ENCODE measurements at places on chromosomes 7 and 10.

GRCh38 chr7:106037489-106038176 lies 74.5 kb downstream of the SYPL1 start:
- no peak for DNase-seq

DNA sequence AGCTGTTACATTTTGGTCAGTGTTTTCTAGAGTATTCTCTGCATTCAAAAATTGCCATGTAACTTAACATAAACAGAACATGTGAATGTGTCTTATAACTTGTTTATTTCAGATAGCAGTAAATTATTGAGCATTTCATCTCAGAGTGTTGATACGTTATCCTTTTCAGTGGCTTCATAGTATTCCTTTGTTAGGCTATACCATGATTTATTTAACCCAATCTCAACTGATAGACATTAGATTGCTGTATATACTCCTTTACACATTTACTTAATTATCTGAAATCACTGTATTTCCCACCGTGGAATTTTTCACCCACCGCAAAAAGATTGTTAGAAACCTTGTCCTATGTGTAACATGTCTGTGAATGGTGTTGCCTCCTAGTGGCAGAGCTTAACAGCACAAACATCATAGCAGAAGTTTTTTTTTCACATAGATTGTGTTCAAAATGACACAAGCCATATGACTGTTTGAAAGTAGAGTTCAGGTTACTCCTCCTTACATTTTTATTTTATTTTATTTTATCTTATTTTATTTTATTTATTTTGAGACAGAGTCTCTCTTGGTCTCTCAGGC lies 21.4 kb downstream of the SLF2 start:
- no peak for DNase-seq

DNA sequence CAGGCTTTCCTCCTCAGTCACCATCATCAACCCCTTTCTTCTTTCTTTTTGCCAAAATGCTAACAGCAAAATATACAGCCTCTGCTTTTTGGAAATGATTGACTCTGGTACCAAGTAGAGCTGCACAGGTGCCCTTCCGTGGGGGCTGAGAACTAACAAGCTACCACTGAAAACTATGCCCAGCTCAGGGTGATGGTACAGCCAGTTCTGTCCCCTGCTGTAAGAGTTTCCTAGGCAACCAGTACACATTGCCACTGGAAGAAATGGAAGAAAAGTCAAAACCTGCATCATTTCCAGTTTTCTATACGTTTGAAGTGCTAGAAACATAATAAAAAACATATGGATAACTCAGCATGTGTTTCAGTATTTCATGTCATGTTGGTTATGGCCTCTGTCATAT lies 297.5 kb downstream of the PRKG1 start:
- DNase-seq = no peak

- no peak for DNase-seq
Observed at GRCh38 chr10:70733051-70733450, 52.1 kb downstream of the TBATA start.

GRCh38 chr10:110337906-110338305 lies 33.2 kb upstream of the SMNDC1 start:
- DNase-seq = no peak

DNA sequence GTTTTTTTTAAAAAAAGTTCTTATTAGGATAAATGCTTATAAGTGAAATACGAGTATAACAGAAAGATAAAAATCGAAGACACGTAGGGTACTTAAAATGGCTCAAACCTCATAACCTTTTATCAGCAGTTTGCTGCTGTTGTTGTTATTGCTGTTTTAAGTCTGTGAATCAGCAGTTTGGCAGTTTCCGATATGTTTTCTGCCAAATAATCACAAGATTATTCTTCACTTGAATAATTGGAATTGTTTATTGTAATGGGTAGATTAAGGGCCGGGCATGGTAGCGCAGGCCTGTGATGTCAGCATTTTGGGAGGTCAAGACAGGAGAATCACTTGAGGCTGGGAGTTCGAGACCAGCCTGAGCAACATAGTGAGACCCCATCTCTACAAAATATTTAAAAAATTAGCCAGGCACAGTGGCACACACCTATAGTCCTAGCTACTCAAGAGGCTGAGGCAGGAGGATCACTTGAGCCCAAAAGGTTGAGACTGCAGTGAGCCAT lies 177.6 kb downstream of the VTI1A start:
- no peak for DNase-seq

GRCh38 chr7:98826811-98827231 lies 43.0 kb downstream of the TMEM130 start:
- no peak for DNase-seq

DNA sequence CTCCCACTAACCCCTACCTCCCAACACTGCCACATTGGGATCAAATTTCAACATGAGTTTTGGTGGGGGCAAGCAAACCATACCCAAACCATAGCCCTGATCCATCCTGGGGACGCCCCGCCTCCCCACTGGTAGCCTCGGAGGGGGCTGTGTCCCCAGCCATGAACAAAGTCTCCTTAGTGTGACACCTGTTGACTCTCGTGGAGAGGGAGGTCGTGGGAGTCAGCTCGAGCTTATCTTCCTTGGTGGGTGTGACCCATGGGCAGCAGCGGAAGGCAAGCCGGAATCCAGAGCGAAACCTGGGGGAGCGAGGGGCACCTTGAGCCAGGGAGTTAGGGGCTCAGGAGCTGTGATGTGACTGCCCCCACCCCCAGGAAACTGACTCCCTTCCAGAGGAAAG lies 11.9 kb downstream of the TACR2 start:
- no peak for DNase-seq

- no peak for DNase-seq
Observed at GRCh38 chr10:29026802-29027580, 261.9 kb upstream of the LYZL1 start.

DNA sequence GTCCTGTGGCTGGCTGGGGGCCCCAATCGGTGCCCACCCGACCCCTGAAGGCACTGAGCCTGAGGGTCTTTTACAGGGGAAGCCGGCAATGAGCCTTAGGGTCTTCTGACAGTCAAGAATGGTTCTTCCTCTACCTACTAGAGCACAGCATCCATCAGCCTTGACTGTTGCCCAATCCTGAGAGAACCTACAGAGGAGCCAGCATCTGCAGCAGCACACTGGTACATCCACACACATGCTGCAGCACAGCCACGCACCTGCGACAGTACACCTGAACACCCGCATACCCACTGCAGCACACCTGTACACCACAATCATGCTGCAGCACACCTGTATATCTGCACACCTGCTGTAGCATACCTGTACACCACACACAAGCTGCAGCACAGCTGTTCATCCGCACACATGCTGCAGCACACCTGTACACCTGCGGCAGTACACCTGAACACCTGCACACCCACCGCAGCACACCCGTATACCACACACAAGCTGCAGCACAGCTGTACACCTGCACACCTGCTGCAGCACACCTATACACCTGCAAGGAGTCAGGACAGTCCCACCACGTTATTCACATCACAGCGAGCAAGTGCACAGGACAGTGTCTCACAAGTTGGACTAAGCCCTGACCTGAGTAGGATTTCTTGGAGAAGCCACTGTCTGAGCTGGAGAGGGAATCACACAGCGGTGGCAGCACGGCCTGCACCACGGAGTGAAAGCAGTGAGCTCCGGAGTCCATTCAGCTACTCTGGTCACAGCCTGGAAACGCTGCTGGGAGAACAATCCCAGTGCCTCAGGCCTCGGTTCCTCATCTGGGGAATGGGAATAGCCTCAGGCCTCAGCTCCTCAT lies 56.4 kb downstream of the VIPR2 start:
- DNase-seq = no peak

DNA sequence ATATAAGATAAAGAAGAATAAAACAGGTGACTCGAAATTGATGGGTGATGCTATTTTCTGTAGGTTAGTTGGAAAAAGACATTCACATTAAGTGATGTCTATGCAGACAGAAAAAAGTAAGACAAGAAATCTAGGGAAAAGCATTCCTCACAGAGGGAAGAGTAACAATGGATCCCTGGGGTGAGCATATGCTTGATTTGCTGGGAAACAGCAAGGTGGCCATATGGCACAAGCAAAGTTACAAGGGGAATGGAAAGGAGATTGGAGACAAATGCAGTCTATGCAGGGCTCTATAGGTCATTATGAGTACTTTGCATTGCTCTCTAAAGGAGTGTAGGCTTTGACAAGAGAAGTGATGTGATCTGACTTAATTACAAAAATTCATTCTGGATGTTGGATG lies 90.9 kb upstream of the ZNF804B start:
- no peak for DNase-seq

DNA sequence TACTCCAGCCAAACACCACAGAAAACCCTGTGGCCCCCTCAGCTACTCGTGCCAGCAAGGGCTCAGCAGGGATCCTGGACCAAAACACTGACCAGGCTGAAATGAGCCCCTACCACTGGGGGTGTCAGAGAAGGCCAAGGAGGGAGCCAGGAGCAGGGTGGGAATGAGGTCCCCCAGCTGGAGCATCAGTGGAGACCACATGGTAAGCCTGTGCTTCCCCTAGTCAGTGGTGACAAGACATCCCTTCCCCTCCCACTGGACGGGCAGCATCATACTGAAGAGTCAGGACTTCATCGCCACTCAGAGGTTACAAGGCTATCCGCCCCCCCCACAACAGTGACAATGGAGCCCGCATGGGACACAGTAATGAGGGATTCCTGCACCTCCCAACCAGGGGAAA lies 99.6 kb downstream of the LHPP start:
- no peak for DNase-seq

DNA sequence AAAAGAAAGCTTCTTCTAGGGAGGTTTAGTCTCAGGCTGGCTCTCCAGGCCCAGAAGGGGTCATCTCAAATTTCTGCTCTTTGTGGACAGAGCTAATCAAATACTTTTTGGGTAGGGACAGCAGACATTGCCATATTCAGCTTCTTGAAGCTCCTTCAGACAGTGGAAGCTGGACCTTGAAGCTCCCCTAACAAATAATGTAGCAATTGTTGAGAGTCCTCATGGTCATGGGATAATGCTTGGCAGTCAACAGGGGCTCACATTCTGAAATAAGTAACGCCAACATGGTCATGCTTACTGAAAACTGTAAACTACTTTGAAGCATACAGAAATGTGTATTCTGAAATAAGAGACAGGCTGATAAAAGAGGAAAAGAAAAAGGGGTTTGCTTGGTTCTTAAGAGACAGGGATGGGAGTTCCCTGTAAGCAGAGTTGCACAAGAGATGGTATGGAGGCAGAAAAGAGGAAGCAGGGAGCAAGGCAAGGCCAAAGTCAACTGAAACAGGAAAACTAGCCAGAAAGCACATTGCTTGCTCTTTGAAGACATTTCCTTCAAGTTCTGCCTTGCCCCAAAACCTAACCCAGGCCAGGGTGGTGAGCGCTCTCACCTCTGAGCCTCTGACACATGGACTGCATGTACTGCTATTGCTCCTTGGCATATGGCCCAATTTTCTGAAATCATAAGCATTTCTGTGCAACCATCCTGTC lies 53.1 kb upstream of the KMT2E start:
- no peak for DNase-seq

DNA sequence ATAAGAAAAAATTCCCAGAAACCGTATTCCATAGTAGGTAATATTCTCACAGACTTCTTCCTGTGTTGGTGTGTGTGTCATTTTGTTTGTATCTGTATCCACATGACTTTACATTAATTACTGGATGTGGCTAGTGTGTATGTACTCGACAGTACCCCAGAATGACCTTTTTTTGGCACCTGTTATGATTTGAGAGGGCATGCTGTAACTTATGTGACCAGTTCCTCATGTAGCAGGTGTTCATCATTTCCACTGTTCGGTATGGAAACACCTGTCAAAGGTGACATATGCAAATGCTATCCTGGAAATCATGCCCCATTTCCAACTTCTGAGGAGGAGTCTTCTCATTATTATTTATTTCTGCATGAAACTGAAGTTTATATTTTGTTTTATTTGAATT lies 89.3 kb downstream of the ZMYND11 start:
- DNase-seq = no peak

DNA sequence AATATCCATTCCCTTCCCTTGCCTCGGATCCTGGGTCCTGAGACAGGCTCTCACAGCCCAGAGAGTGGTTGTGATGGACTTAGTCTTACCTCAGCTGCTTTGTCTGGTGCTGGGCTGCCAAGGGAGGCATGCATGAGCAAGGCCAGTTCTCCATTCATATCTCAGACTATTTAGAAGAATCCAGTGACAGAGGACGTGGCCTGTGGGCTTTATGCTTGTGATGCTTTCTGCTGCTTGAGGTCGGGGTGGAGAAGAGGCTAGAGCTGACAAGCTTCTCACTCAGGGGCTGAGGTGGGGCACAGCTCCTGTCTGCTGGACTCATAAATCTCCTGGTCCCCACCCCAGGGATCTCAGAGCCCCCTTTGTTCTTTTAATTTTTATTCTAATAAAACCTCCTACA lies 66.8 kb downstream of the DNAJC12 start:
- DNase-seq = no peak

DNA sequence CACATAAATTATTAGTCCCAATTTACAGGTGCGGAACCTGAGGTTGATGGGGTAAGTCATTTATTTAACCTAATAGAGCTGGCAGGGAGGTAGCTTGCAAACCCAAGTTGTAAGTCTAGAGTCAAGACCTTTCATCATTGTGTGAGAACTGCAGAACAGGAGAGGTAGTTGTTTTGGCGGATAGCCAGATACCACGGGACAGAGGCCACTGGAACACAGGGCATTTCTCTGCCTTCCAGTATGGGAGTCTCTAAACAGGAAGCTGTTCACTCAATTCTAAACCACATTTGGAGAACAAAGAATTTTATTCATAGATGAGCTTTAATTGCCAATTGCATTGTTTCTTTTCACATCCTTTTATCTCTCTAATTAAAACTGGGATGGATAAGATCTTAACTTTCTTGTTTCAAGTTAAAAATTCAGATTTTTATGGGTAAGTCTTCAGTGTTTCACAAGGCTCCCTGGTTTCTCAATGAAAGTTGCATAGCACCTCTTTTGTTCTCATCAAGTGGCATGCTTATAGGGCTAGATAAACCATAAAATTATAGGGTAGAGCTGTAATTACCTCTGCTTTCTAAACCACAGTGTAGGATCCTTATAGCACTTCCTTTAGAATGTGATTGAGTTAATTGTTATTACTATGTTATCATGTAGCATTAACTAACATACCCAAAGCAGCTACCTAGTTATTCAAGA lies 489.0 kb downstream of the GATA3 start:
- no peak for DNase-seq

DNA sequence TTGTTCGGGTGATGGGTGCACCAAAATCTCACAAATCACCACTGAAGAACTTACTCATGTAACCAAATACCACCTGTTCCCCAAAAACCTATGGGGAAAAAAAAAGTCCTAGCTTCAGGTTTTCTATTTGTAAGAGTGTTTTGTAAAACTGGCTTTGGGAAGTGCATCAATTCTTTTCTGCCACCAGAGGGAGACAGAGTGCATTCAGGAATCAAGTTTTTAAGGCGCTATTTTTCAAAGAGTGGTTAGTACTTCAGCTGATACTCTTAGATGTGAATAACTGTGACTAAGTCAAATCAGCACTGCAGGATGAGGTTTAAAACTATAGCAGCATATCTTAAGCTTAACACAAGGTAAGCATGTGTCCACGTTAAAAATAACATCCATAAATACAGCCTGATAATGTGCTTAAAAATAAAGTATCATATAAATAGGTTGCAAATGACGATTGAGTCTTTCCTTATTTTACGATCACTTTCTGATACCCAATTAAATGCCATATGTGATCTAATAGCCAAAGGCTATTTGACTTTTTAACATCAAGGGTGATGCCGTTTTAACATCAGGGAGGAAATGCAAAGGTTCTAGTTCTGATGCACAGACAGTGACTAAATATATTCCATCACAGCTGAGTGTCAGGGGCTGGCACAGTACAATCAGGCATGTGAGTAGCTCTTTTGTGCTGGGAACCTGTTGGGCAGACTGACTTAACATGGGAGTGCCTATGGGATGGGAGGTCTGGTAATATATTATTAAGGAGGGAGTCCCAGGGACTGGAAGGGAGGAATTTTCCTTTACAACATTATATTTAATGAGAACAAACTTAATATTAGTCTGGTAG lies 10.6 kb upstream of the LYZL2 start:
- no peak for DNase-seq
